ENCODE measurements at places on chromosomes 12 and 14.

- DNase-seq, result no peak
Observed at GRCh38 chr12:106141452-106141851, 2.7 kb upstream of the NUAK1 start.

GRCh38 chr12:131674373-131674772 is 36.5 kb upstream of the SFSWAP start:
- no peak for DNase-seq

GRCh38 chr12:114668886-114669288 is 15.1 kb downstream of the TBX3 start:
- DNase-seq, result no peak

GRCh38 chr12:77130193-77130592 is 64.8 kb upstream of the E2F7 start:
- no peak for DNase-seq

GRCh38 chr12:6118891-6119568 is 5.4 kb downstream of the VWF start:
- no peak for DNase-seq

GRCh38 chr12:132206046-132206434 is 61.8 kb downstream of the NOC4L start:
- DNase-seq, result no peak

DNA sequence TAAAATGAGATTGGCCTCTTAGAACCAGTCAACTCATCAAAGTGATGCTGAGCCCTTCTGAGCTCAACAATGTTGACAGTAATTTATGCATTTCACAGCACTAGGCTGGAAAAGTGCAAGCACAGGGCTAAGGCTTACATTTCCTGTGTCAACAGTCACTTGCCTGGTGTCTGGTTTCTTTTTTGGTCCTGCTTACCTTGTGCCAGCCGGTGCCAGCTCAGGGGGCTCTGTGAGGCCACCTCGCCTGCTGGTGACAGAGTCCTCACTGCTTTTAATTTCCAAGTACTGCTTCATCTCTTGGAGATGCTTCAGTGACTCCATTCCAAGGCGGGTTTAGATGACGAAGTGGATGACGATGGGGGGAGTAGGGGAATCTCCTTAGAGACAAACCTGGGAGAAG is 53.1 kb upstream of the KCNA1 start:
- no peak for DNase-seq

DNA sequence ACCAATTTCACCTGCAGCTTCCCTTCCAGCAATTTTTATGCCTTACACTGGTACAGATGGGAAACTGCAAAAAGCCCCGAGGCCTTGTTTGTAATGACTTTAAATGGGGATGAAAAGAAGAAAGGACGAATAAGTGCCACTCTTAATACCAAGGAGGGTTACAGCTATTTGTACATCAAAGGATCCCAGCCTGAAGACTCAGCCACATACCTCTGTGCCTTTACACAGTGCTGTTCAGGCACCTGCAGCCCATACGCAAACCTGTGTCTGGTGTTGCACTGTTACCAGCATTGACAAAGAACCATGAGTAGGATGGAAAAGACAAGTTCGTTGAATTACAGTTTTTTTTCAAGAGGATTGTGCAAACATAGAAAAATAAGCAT is 432.0 kb upstream of the OR4E1 start:
- no peak for DNase-seq

DNA sequence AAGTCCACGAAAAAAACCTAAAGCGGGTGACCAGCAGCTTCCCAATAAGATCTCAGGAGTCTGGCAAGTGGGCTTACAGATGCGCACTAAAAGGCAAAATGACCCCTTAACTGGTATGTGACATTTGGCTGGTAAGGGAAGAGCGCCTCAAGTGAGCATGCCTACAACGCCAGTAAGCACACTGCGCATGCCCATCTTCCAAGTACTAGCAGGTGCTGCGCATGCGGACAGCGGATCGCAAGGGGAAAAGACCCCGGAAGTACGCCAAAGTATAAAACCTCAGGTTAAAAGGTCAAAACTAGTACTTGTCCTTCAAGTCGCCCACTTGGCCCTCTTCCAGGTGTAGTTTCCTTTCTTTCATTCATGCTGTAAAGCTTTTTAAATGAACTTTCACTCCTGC is 518.5 kb upstream of the MDGA2 start:
- no peak for DNase-seq

GRCh38 chr12:116969615-116970585 is 59.1 kb downstream of the FBXW8 start:
- DNase-seq, result no peak

DNA sequence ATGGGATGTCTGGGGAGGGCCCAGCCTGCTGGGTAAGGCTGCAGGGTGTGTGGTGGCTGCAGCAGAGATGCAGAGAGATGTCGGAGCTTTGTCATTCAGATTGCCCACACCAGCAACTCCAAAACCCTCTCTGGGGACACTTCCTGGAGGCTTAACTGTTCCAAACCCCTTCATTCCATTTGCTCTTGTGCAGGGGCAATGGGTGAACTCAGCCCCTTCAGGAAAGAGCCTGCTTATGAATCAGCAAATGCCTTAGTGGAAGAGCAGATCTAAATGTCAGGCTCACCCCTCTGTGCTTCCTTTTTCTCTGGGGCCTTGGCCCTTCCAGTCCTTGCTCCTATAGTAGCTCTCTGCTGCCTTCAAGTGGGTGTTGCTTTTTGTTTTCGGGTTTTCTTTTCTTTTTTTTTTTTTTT is 36.7 kb upstream of the GPATCH2L start:
- DNase-seq, result no peak

GRCh38 chr12:50929831-50930230 is 22.5 kb upstream of the HIGD1C start:
- no peak for DNase-seq

DNA sequence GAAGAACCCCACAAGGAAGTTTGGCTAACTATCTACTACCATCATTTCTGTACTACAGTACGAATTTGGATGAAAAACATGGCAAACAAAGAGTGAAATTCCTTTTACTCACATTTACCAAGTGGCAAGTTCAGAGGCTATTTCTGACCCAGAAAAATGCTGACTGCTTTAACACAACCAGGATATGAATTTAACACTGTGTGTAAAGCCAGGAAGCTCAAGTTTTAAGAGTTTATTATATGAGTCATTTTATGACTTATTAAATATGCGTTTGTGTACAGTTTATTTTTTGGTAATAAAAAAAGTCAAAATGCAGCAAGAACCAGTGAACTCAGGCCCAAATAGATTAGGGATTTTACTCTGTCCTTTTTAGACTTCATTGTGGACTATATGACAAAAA is 58.4 kb upstream of the STAC3 start:
- no peak for DNase-seq

Measured in stimulated activated CD4-positive, alpha-beta T cell treated with anti-CD3 and anti-CD28 coated beads, Interleukin-1b, Interleukin-23, amount 100 ng/mL, for 24 hours (primary cell).